NAMALWA (cell line): ENCODE measurements at places on chromosomes 7 and 10.

- DNase-seq, result no peak
Measured at GRCh38 chr7:46024263-46024916, 103.3 kb upstream of the IGFBP3 start.

GRCh38 chr7:4189131-4189570 lies 492.9 kb upstream of the FOXK1 start:
- DNase-seq, result no peak

- DNase-seq, result no peak
Measured at GRCh38 chr7:17598846-17599245, 300.4 kb downstream of the AHR start.

- DNase-seq, result no peak
Measured at GRCh38 chr10:23325132-23325531, 19.5 kb downstream of the C10orf67 start.

DNA sequence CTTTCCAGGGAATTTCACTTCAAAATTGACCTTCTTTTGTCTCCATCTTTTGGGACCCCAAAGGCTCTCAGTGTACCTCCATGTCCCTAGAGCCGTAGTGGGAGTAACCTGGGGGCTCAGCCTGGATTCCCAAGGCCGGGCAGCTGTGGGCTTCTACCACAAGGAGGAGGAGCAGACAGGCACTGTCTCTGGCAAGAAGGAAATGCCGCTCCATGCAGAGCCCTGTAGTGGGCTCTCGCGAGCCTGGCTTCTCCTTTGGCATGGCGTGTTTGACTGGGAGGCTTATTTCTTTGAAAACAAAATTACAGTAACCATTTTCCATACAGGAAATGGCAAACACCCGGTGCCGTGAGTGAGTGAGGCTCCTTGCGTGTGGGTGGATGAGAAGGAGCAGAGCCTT lies 76.8 kb upstream of the FAM180A start:
- no peak for DNase-seq

DNA sequence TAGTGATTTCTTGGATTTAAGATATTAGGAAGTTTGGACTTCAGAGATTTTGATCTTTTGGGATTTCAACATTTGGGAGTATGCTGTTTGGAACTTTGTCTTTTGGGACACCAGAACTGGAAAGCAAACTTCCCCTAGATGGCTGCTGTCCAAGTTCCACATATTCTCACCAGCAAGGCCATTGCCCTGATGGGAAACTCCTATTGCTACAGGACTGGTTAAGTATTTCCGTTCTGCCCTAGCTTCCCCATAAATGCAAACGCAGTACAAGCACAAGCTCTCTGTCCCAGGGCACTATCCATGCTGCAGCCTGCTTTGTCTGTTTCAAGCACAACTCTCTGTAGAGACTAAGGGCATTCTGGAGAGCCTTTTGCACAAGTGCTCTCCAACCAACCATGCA lies 79.3 kb upstream of the SLC25A13 start:
- no peak for DNase-seq

- DNase-seq, result no peak
Measured at GRCh38 chr10:123642293-123642692, 23.9 kb upstream of the GPR26 start.

DNA sequence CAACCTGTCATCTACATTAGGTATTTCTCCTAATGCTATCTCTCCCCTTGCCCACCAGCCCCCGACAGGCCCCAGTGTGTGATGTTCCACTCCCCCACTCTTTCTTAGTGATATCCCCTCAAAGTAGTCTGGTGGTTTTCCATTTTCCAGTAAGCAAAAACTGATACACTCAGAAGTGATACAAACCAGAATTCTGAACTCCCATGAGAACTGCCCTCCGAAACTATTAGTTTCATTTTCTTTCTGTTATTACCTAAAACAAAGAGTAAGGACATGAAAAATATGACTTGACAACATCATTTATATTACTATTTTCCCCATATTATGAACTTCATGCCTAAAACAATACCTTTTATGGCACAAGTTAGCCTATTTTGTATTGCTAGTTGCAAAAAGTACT lies 175.0 kb downstream of the OTUD1 start:
- DNase-seq, result no peak

- DNase-seq, result no peak
Measured at GRCh38 chr10:14616465-14616864, 158.2 kb downstream of the FAM107B start.

GRCh38 chr7:22932896-22933295 lies 81.0 kb downstream of the HYCC1 start:
- no peak for DNase-seq

- DNase-seq, result no peak
Measured at GRCh38 chr10:536371-536925, 153.0 kb downstream of the DIP2C start.

DNA sequence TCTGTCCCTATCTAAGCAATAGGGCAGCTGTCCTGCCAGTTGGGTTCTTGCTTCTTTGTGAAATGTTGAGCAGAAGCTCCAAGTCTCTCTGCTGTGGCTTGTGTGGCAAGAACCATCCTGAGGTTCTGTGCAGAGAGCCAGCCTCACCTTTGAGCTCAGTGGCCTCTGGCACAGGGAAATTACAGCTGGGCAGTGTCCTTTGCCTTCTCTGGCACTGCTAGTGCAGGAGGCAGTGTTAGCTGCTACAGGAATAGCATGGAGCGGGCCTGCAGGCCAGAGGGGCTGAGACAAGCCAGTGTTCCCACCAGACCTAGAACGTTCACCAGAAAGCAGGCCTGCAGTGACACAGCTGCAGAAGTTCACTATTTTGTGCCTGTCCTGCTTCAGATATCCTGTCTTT lies 1.8 kb downstream of the PRXL2A start:
- no peak for DNase-seq

DNA sequence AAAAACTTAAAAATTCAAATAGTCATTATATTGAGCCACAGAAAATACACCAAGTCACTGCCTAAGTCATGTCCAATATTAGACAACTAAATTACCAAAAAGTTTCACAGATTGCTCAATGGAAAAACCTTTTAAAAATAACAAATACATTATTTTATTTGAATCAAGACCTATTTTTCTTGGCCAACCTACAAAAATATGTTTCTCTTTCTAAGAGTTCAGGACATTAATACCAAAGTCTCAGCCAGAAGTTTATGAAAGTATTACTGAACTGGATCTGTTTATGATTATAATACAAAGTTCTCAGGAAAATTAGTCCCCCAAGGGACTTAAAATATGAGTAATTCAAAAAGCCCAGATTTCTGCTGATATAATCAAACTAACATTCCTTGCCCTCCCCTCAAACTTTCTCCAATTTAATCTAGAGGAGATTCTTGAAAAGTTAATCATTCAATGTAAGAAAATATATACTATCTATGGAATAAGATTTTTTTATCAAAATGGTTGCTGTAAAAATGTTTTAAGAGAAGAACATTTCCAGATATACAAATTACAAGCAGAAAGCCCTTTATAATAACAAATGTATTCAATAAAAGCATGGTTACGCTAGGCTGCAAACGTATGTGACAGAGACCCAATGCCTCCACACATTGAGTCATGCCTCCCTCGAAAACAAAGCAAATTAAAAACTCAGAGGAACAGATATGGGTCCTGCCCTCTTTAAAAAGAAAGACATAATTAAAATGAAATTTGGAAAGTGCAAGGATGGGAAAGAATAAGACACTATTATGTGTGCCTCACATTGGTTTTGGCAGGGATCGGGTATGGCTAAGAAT lies 381.6 kb downstream of the PARD3 start:
- DNase-seq, result no peak

DNA sequence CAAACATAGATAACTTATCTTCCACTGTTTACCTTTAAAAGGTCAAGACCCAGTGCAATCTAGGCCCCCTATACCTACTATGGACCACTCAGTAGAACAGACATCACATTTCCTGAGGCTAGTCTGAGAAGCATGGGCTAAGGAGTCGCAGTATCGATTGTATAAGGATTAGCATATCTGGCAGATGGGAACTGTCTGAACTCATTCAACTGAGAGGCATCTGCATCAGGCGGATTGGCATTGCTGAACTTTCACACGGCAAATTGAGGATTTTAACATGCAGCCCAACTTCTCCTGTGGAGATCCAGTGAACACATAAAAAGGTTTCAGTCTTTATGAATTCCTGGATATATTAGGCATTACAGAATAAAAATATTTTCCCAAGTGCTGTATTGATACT lies 89.1 kb upstream of the LRGUK start:
- no peak for DNase-seq

GRCh38 chr10:102504179-102504975 lies 605 bp downstream of the SUFU start:
- DNase-seq, result peak; percentile 53

DNA sequence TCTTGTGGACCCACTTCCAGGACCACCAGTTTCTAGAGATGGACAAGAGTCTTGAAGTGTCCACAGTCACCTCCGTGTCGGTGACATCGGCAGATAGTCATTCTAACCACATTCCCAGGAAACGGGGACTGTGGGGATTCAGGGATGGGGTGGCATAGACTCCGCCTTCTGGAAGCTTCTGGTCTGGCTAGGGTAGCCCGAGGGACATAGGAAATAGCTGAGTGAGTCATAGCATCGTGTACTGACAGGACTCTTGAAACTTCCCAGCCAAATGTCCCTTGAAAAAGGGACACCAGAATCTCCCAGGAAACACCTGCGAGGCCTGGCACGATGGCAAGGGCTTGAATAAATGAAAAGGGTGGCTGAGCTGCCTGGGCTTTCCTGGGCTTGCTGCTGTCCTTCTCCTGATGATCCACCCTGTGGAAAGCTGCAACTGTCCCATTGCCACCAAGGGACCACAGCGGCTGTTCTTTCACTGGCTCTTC lies 84.1 kb upstream of the LRRC4 start:
- DNase-seq, result no peak

DNA sequence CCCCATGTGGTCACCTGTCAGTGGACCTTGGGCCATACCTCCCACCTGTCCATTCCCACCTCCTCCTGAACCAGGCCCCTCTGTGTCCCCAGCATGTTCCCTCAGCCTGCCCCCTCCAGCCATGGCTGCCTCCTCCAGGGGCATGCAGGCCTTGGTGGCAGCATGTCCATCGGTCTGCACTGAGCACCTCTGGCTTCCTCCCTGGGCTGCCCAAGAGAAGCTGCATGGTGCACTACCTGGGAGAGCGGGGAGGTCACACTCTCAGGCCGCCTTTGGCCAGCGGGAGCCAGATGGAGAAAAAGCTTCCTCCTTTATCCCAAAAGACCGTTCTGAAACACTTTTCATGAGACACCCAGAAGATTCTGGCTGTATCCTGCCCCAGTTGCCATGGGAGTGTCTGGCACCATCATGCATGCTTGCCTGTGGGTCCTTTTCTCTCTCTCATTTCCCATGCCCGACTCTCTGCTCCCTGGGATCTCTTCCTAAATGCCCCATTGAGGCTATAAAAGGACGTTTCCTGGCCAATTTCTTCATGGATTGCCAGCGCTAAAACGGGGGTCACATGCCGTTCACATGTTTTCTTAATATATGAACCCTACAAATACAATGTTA lies 45.5 kb upstream of the MGMT start:
- DNase-seq, result no peak

DNA sequence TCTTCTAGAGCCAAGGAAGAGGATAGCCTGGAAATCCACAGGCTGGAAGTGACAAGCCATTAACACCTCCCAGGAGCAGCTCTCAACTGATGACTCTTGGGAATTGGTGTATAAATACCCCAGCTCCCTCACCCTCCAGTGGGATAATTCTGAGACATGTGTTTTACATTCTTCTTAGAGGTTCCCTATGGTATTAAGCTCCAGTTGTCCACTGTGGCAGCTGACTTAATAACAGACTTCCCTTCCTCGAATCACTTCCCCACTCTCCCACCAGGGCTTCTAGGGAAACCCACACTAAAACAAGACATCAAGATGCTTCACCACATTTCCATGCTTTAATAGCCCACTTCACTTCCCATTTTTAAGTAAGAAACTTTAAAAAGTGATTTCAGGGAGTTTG lies 47.2 kb downstream of the FAM107B start:
- DNase-seq, result no peak

DNA sequence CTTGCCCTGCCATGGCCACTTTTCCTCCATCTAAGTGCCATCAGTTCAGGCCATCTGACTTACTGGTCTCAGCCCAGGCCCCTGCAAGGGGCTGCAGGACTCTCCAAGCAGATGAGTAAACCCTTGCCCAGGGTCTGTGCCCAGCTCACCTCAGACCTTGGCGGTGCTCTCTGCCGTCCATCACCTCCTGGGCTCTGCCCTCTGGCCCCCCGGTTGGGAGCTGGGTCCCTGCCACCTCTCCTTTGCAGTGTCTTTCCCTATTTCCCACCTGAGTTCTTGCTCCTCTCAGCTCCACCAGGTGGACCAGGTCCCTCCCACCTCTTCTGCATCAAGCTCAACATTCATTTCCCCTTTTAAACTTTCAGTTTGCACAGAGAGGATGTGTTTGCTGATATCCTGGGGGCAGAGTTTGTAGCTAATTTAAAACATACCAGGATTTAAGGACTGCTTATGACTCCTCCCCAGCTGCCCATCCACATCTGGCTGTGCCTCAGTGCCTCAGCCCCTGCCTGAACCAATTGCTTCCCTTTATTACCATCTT lies 135.5 kb downstream of the SLIT1 start:
- peak; percentile 18 for DNase-seq

- no peak for DNase-seq
Measured at GRCh38 chr7:101622609-101623173, 6.4 kb downstream of the MYL10 start.

- DNase-seq, result no peak
Measured at GRCh38 chr10:16746856-16747255, 70.4 kb downstream of the RSU1 start.

DNA sequence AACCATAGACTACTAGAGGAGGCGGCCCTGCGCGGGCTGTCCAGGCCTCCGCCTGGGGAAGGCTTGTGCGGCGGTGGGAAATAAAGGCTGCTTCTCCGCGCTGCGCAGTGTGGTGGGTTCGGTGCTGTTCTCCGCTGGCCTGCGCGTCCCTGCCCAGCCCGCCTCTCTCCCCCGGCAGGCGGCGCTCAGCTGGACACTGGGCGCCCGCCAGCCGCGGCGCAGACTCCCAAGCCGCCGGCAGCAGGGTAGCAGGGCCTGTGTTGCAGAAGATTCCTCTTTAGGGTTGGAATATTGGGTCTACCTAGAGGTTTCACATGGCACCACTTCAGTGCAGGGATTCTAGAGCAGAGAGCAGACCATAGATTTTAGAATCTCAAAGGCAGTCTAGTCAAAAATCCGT lies 66.1 kb upstream of the ZPBP start:
- no peak for DNase-seq

- no peak for DNase-seq
Measured at GRCh38 chr7:133364959-133365690, 112.2 kb downstream of the EXOC4 start.

- DNase-seq, result no peak
Measured at GRCh38 chr7:123431075-123431614, 103.2 kb downstream of the IQUB start.

DNA sequence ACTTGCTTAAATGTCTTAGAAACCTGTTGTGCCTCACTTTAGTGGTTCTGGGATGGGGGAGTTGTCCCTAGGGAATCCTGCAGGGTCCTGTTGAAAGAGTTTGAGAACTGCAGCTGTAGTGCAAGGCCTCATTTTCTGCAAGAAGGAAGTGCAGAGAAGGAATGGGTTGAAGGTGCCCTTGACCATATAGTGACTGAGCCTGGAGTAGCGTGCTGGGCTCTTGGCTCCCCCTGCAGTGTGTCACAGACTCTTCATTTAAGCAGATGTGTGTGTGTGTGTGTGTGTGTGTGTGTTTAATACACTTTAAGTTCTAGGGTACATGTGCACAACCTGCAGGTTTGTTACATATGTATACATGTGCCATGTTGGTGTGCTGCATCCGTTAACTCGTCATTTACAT lies 92.2 kb downstream of the GRK5 start:
- peak; percentile 52 for DNase-seq
